ENCODE measurements at places on chromosomes 4 and X. TPM values are rescaled to one million over a fixed set of nuclear protein-coding genes. Genes with fewer than 3 reads are reported as not detected.

- DNase-seq, result peak; percentile 41
These were observed 26.0 kb upstream of the YTHDC1 start for GRCh38 chr4:68375667-68376559.

- no peak for DNase-seq
These were observed 65.4 kb downstream of the FGFBP1 start for GRCh38 chr4:15873117-15873516.

GRCh38 chrX:41377624-41378023 is 43.7 kb downstream of the DDX3X start:
- DNase-seq, result peak; percentile 10

DSPP gene
- not detected for total RNA-seq

Data from astrocyte (in vitro differentiated cells and primary cell).